ENCODE measurements at places on chromosomes 5 and 9.

DNA sequence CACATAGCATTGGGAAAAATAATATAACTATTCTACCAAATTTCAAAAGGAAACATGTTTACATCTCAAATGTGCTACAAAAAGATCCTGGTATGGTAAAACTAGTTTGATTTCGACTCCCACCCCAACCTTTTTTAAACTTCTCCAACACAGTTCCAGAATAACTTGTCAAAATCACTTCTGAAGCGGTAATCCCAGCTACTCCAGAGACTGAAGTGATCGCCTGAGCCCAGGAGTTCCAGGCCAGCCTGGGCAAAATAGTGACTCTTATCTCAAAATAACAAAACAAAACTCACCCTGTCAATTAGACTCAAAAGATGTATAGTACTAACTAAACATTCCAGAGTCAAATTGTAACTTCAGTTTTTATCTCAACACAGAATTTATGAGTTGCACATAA is 71.3 kb upstream of the RNF38 start:
- DNase-seq: no peak

- DNase-seq: no peak
Measured at GRCh38 chr9:88488166-88488565, 46.8 kb upstream of the NXNL2 start.

DNA sequence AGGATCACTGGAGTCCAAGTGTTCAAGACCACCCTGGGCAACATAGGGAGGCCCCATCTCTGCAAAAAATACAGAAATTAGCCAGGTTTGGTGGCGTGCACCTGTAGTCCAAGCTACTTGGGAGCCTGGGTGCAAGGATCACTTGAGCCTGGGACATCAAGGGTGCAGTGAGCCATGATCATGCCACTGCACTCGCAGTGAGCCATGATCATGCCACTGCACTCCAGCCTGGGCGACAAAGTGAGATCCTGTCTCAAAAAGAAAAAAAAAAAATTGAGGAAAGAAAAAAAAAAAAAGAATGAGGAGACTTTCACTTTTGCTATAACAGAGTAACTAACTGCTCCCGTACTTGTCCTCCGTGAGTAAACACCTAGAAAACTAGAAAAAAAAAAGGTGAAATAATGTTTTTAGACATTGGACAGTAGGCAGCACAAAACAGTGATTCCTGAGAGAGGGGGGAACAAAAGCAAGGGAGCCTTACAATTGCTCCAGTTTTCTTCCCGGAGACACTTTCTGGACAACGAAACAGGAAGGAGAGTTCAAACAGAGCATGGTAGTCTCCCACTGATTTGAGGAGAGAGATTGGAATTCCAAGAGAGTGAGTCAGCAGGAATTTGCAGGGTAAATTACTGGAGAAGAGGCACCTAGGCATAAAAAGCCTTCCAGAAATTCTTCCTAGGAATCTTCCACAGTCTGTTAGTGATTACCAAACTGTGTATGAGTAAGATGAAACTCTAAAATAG is 6.9 kb upstream of the ZBTB5 start:
- DNase-seq: no peak

GRCh38 chr9:121734465-121734864 is 83.0 kb downstream of the DAB2IP start:
- DNase-seq: no peak

DNA sequence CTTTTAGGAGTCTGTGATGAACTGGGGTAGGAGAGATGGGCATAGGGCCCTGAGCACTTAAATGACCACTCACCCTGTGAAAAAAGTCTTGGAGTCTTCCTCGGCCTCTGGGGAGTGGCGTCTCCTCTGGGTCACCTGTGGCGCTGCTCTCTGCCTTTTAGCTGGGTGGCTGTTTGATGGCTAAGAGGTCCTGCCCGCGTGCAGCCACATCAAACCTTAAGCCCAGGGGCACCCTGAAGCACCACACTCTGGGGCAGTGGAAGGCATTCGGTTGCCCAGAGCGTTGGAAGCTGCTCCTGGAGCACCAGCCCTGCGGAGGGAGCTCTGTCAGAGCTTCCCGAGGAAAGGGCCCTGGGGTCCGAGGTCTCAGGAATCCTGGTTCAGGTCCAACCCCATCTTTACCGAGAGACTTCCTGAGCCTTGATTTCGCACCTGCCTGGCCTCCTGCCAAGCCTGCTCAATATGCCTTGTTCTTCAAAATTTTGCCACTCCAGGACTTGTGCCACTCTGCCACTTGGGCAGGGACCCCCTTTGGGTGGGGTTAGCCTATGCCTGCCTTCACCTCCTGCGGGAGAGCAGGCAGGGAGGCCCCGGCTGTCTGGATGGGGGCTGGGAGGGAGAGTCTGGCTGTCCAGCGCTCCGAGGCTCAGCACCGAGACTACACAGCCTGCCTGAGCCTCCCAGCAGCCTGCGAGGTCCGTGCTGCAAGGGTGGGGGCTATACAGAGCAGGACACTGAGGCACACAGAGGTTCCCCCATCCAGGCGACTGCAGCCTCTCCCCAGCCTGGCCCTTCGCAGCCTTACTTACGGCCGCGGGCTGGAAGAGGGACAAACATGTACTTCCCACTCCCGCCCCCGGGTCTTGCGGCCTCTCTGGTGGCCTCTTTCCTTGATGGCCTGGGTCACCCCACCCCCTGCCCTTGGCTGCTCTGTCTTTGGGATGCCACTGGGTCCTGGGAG is 63.4 kb upstream of the RNU6ATAC start:
- DNase-seq: no peak

DNA sequence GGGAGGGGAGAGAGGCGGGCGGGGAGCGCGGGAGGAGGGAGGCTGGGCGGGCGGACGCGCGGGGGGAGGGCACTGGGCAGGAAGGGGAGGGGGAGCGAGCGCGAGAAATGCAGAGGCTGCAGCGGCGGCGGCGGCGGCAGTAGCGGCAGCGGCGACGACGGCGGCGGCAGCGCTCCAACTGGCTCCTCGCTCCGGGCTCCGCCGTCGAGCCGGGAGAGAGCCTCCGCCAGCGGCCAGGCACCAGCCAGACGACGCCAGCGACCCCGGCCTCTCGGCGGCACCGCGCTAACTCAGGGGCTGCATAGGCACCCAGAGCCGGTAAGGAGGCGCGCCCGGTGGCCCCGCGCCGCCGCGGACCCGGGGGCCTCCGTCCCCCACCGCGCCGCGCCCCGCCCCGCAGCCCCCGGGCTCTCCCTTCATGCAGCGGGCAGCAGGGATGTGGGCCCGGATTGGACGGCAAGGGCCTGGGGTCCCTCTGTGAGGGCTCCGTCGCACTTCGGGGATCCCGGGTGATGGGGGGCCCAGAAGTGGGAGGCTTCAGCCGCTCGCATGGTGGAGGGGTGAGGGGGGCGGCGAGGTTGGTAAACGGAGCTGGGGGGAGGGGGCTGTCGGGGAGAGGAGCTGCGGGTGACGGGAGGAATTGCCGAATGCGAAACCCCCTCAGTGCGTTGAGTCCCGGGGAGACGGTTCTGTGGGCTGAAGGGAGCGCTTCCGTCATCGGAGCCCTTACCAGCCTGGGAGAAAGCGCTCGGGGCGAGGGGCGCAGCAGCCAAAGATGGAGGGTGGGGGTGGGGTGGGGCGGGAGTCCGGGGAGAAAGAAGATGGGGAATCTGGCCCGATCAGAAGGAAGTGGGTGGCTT is at the start of gene BASP1:
Gene BASP1, plus strand, starts transcription at position 139 of the 860 bp plus-strand sequence. CDS start 57,586 bp downstream, outside the sequence.
- no peak for DNase-seq

DNA sequence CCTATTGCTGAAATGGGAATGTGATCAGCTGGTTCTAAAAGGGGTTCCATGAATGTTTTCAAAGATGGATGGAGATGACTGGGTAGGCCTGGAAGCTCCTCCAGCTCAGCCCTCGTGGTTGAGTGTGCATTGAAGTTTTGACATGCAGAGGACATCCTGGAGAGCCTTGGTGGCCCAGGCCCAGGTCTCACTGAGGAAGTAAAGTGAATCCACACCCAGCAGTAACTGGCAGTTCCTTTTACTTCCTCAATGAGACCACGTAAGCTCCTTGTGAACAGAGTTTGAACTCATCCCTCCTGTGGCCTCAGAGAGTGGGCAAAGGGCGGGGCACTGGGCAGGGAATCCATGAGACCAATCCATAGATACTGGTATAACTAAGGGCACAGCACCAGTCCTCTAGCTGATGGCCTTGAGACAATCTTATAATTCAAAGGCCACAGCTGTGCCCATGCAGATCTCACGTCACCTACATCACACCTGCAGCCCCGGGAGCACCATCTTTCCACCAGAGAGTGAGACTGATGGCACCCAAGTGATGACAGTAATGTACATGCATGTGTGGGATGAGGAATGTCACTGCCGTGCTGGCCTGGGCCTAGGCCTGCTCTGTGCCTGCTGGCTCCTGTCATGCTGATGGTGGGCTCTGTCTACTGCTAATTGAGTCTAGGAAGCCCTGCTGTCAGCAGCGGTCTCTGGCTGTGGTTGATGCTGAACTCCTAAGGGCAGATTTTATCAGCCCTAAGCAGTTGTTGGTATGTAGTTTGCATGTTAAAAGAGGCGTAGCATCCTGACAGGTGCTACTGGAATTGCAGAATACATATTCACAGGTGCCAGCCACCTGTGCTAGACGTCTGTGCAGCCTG is 257.8 kb downstream of the FSTL4 start:
- no peak for DNase-seq

DNA sequence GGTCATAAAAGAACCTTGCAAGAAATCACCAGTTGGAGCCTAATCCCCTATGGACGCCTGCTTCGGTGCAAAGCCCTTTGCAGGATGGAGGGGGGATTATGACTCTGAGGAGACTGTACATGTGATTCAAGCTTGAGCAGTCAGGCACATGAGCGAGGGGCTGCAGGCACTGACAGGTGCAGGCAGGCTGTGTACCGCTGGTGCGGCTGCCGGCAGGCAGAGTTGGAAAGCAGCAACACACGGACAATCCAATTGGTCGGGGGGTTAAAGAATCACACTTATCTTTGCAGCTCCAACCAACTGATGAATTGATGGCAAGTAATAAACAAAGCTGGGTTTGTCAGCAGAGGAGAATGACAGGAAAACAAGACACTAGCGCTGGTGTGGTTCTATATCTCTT is 5.7 kb downstream of the WHRN start:
- DNase-seq: no peak

DNA sequence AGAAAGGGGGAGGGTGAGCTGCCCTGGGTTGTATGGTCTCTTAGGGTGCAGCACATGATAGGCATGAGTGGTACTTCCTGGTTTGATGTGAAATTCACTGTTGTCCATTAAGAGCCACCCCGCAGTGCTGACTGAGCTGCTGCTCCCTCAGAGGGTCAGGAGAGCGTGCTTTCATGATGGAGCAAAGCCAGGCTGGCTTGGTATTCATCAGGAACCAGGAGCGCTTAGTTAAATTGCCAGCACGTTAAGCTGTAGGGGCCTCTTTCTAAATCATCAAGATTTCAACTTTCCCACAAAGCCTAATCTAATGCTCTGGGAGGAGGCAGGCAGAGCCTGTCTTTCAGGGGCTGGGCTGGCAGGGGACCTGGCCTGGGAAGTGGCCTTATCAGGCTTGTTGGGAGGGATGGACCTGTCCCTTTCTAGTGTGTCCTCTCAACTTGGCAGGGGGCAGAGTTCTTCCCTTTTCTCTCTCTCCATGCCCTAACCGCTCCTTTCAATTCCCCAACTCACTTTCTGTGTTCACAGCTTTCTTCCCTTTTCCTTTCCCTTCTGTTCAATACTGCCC is 7.9 kb downstream of the CYSTM1 start:
- DNase-seq: no peak

DNA sequence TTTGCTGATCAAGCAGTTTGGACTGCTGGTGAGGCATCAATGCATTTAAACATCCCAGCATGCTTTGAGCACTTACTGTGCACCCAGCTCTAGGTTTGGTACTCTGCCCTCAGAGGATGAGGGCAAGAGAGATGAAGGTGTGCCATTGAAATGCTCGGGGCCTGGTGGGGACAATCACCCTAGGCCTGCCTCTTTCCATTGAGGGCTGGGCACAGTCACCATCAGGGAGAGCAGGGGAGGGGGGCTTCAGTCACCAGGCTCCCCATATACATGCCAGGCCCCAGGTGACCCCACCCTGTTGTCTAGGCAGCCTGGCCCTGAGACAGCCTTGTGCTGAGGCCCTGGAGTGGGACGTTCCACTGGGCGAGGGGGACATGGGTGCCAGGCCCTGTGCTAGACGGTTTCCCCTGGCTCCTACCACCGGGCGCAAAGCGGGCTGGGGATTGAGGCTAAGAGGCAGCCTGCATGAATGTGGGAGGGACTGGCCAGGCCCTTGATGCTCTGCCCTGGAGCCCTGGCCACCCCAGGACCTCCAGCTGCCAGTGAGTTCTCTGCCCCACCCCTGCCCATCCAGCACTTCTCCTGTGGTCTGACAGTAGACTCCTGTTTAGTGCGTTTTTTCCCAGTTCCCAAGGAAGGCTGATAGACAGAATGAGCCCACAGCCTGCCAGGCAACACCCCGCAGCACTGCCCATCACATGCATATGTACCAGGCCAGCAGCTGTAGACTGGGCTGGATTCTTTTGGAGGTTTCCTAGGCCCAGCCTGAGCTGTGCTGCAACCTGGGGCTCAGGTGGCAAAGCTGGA is 18.9 kb downstream of the TCF7 start:
- DNase-seq: no peak

- DNase-seq: no peak
Measured at GRCh38 chr5:34756781-34757624, 82.0 kb upstream of the TTC23L start.

DNA sequence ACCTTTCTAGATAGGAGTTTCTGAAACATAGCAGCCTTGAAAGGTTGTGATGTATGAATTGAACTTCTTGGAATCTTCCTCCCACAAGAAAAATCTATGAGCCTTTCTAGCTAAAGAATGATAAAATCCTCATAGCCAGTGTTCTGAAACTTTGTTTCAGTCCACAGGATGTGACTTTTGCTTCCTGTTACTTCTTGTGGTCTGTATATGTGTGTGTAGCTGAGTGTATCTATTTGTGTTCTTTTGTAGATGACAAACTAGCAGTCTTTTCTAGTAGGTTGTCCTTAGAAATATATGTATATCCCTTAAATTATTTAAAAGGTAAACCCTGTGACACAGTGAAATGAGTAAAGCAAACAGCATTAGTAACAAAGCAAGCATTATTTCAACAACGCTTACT is 188.8 kb downstream of the MRPS30 start:
- DNase-seq: no peak

DNA sequence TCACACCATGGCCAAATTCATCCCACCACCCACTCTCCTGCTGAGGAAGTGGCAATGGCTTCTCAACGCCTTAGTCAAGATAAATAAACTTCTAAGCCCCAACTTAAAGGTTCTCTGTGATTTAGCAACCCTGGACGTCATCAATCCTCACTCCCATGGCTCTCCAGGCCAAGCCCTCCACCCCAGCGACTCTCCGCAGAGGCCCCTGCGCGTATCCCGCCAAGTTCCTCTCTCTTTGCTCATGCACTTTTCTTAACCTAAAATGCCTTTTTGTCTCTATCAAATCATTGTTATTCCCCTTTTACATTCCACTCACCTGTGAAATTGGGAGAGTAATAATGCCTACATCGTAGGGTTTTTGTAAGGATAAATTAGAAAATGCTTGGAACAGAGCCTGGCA is 88.6 kb downstream of the NRG2 start:
- no peak for DNase-seq
